ENCODE measurements at places on chromosomes 1 and 21.

- DNase-seq, result no peak
These were observed 4.9 kb downstream of the RCAN1 start for GRCh38 chr21:34609933-34610549.

GRCh38 chr1:162485236-162485635 is 12.4 kb upstream of the UHMK1 start:
- no peak for DNase-seq

DNA sequence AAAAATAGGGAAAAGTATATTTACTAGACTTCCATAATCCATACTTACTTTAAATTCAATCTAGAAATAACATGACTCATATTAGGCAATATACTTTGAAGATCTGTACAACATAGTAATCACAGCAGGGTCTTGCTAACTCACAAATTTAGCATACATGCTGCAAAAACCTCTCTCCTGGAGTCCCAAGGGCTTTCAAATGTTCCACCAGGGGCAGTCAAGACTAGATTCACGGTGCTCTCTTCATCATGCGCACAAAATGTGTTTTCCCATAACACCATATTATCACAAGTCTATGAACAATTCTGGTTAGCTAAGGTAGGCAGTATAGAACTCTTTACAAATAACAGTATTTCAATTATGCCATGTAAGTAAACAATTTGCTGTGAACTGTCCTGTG is 45.8 kb downstream of the SSX2IP start:
- DNase-seq, result no peak

DNA sequence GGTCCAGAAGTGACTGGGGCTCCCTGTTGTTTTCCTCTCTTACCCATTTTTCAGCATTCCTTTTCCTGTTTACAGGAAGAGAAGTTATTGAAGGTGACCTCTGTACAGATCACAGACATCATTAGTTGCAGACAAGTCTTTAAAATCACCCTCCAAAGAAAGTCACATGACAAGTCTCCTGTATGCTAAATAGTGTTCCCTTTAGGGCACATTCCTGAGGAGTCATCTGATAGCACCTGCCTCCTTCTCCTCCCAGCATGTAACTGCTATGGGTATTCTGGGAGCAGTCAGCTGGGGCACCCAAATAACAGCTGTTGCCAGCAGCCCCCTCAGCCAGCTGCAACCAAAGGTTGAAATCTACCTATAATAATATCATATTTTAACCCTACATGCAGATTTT is 200.6 kb downstream of the PTGER3 start:
- no peak for DNase-seq

- no peak for DNase-seq
These were observed 5.8 kb downstream of the RGS1 start for GRCh38 chr1:192581131-192581927.

DNA sequence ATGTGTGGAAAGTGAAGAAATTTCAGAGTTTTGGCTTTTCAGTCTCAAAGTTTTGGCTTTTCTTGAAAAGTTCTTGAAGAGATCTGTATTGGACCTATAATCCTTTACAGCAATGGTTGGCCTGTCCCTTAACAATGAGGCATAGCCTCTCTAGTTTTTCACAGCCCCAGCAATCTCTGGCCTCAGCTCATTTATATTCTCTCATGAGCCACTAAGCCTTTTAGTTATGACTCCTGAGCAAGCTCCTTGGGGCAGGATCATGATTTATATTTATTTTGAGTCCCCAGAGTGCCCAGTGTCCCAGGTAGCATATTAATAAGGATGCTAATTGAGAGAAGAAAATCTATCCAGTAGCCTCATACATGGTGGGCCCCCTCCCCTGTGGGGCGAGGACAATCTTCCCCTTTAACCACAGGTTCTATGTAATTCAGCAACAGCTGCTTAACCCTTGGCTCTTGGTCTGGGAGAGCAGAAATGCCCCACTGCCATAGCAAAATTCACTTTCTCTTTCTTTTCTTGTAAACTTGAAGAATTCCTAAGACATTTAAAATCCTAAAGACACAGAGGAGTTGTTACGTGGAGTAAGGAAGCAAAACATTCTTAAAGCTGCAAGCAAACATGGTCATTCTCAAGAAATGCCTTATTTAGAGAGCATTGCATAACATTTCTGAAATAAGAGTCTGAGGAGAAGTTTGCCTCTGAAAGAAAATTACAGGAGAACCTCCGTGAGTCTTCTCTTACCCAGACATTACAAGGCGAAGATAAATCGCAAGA is 6.3 kb downstream of the NGF start:
- DNase-seq, result no peak

- DNase-seq, result no peak
These were observed 28.5 kb downstream of the PLEKHA6 start for GRCh38 chr1:204331275-204331674.

DNA sequence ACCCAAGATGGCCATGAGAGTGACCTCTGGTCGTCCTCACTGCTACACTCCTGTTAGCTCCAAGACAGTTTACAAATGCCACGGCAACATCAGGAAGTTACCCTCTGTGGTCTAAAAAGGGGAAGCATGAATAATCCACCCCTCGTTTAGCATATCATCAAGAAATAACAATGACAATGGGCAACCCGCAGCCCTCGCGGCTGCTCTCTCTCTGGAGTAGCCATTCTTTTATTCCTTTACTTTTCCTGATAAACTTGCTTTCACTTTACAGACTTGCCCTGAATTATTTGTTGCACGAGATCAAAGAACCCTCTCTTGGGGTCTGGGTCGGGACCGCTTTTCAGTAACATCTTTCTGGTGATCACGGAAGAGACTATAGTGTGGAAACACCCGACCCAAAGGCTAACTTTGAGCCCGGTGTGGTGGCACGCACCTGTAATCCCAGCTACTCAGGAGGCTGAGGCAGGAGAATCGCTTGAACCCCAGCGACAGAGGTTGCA is 19.8 kb upstream of the COX20 start:
- DNase-seq, result no peak

- no peak for DNase-seq
These were observed 66.2 kb downstream of the GLIS1 start for GRCh38 chr1:53672785-53673184.

GRCh38 chr1:60066001-60066400 is 7.6 kb downstream of the C1orf87 start:
- DNase-seq, result no peak

DNA sequence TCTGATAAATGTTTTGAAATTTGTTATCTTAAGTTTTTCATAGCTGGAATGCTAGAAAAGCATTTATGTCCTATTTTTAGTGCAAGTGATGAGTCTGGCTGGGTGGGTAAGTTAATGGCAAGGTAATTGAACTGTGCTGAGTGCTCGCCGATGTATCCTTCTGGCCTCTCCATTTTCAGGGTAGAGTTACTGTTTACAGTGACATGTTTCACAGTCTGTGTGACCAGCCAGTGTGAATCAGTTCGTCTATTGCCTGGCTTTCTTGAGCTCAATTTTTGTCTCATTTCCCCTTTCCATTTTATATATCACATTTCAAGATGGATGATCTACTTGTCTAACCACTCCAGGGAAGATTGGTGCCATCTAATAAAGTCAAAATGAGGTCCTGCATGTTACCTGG is 44.1 kb downstream of the ITSN1 start:
- DNase-seq, result no peak

GRCh38 chr1:37473431-37474045 is 842 bp upstream of the ZC3H12A start:
- peak; percentile 60 for DNase-seq

- no peak for DNase-seq
These were observed 16.4 kb downstream of the LDLRAD1 start for GRCh38 chr1:54001591-54001990.

GRCh38 chr21:38649120-38649519 is 150.8 kb upstream of the ERG start:
- no peak for DNase-seq

DNA sequence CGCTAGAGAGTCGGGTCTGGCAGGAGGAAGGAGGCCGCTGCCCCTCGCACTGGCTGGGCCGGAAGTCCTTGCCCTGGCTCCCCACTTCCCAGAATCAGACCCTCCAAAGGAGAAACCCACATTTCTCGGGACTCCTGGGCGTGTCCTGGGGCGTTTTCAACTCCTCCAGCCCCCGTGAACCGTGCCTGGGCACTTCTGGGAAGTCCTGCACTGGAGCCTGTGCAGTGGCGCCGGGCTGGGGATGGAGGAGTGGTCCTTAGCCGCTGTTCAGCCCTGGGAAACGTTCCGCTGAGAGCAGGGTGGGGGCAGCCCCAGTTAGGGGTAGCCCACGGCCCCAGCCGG is 3.0 kb downstream of the IGSF21 start:
- DNase-seq, result no peak

GRCh38 chr21:31918250-31918775 is 45.5 kb downstream of the HUNK start:
- no peak for DNase-seq

DNA sequence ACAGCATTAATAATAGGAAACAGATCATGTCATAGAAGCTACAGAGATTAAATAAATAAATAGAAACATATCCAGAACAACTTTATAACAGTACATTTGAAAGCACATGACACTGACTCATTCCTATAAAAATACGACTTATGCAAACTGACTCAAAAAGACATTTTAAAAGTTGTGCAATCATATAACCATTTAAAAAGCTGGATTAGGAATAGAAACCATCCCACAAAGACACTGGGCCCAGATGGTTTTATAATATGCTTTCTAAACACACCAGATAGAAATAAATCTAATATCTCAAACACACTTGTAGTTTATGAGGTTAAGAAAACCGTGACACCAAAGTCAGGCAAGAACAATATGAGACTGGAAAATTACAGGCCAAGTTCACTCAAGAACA is 47.6 kb downstream of the MATN1 start:
- DNase-seq, result no peak

DNA sequence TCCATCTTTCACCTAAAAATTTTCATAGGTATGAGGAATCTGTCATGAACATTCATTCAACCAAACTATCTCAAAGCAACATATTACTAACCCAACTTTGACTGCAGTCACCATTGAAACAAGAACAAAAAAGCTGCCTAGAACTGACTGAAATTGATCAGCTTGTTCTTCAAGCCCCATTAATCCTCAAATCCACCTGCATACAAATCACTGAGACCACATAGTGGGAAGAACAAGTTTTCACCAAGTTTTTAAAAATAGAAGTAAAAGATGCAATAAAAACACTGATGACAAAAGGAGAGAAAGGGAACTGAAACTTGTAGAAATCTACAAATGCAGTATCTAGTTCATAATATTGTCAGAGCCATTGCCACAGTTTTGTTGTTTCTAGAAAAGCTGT is 6.1 kb downstream of the SORT1 start:
- no peak for DNase-seq

GRCh38 chr1:179021873-179022272 is 3.8 kb upstream of the FAM20B start:
- DNase-seq, result no peak

GRCh38 chr1:16300436-16300835 is 51.8 kb downstream of the FBXO42 start:
- DNase-seq, result no peak

DNA sequence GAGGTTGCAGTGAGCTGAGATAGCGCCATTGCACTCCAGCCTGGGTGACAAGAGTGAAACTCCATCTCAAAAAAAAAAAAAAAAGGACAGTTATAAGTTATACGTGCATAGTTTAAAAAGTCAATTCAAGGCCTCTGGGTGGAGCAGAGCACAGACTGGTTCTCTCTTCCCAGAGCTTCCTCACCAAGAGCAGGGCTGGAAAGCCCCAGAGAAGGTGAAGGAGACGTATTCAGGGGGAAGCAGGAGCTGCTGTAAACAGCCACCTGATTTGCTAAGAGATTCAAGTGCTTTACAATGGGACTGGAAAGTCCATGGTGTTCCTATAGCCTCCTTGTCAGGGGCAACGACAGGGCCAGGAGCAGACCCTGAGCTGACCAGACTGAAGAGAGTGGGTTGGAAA is 85.0 kb upstream of the LYST start:
- no peak for DNase-seq

GRCh38 chr21:32352526-32352925 is 40.3 kb downstream of the URB1 start:
- no peak for DNase-seq

GRCh38 chr1:220604926-220605325 is 77.0 kb downstream of the MARK1 start:
- DNase-seq, result no peak

DNA sequence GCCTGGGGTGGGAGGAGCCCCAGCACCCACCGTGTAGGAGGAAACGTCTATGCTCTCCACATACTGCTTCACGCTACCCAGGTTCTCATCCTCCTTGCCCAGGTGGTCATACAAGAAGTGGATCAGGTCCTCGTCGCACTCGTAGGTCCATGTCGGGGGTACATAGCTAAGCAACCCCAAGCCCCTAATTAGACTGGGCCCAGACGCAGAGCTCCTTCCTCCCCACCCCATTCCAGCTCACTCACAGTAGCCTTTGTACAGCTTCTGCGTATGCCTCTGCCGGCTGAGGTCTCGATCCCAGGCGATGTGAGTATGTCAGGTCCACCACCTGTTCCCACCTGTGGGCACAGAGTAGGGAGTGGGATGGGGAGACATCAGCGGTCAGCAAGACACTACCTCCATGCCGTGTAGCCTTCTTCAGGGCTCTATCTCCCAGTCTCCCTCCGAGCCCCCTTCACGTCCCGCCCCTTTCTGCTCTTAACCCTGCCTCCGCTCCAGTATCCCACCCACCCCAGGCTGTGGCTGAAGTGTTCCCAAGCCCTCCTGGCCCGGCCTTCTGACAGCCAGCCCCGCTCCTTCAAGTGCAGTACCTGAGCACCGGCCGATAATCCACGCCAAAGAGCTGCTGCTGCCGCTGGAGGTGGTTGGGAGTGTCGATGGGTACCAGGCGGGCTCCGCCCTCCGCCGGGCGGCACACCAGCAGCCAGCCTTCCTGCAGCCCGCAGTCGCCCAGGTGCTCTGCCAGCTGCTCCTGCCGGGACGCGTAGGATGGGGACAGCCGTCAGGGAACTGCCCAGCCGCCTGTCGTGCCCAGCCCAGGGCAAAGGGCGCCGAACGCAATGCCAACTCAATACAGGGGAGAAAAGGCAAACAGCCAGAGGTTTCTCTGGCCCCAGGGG is 919 bp downstream of the HECTD3 start:
- DNase-seq, result peak; percentile 36

GRCh38 chr21:45177039-45177438 is 102.7 kb downstream of the ADARB1 start:
- DNase-seq, result no peak

- DNase-seq, result no peak
These were observed 114.4 kb upstream of the SLC45A1 start for GRCh38 chr1:8203551-8203950.

- no peak for DNase-seq
These were observed 26.9 kb downstream of the DISP3 start for GRCh38 chr1:11505591-11506538.

GRCh38 chr21:14878971-14879370 is 185.8 kb downstream of the NRIP1 start:
- DNase-seq, result no peak

DNA sequence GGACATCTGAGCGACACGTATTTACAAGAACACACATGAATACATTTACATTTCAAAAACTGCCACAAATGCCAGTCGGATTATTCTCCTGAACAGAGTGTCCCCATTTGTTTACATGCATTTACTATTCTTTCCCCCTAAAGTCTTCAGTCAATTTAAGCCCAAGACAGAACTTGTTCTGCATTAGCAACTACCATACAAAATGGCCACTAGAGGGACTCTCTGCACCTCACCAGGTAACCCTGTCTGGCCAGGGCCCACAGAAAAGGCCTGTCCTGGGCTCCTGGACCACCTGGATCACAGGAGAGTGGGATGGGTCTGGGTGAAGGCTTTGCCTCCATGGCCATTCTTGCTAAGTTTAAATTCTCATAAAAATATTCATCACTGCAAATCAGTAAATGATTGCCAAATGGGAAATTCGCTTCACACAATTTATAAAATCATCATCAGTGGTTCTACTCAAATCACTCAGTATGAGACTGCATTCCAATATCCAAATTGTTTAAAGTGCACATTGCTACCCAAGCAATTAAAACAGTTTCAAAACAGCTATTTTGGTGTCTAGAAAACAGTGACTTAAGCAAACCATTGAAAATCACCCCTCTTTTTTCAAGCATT is 12.5 kb upstream of the GUCA2A start:
- DNase-seq, result no peak

Measured in stimulated activated naive CD8-positive, alpha-beta T cell treated with anti-CD3 and anti-CD28 coated beads, Interleukin-15, Interleukin-2, amounts not matched to agents 100 U/mL and 50 U/mL, for 24 hours (primary cell).